ENCODE measurements at places on chromosomes 7 and 10.

GRCh38 chr10:74418285-74418872 lies 267.4 kb downstream of the ADK start:
- peak; percentile 98 for DNase-seq

GRCh38 chr7:101156277-101156676 lies 2.0 kb downstream of the AP1S1 start:
- no peak for DNase-seq

GRCh38 chr10:23742807-23743206 lies 303.9 kb downstream of the OTUD1 start:
- no peak for DNase-seq

DNA sequence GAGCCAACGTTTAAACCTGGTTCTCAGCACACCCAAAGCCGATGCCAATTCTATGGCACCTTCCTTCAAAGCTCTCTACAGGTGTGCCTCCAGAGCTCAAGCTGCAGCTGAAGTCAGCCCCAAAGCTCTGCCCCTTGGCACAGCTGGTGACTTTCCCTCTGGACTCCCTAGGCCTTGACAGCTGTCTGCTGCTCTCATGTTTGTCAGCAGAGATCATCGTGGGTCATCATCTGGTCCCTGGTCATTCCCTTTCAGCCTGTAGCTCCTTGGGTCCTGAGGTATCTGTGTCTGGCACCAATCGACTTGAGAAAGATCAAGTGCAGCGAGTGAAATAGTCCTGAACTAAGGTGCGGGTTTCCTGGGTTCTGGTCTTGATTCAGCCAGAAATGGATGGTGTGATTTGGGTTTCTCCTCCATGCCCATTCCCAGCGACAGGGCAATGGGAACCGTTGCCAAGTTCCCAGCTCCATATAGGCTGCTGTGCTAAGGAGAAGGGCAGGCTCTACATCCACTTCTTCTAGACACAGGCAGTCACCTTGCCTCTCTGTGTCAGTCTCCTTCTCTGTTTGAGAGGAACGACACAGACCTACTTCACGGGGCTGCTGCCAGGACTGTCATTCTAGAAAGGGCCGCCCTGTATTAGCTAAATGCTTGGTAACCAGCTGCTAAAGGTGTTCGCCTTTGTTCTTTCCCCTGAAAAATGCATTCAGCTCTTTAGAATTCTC lies 3.6 kb downstream of the PKD1L1 start:
- no peak for DNase-seq

GRCh38 chr7:154679379-154680053 lies 323.4 kb downstream of the PAXIP1 start:
- no peak for DNase-seq

- DNase-seq, result no peak
These were observed 430.8 kb downstream of the PLXNA4 start for GRCh38 chr7:132145466-132145865.

- DNase-seq, result no peak
These were observed 32.5 kb downstream of the ARHGAP22 start for GRCh38 chr10:48572414-48572813.

DNA sequence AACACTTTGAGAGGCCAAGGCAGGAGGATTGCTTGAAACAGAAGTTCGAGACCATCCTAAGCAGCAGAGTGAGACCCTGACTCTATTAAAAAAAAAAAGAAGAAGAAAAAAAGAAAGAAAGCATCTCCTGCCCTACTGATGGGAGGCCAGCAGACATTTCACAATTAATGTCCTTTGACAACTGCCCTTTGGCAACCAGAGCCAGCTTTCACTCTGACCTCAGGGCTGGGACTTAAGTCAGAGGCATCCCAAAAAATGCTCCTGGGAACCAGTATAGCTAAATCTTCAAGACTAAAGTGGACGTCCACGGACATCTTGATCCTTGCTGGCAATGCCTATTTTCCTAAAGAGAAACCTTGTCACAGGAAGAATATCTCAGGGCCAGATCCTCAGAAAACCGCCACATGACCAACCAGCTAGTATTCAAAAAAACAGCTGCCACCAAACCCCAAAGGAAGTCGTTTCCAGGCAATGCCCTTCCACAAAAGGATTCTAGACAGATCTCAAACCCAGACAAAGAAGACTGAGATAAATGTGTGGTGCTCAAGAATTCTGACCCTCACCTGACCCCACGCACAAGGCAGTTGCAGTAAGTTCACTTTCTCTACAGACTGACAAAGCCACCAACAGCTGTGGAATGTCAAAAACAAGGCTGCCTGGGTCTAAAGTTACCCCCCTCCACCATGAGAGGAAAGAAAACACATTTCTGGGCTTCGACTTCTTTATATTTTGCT lies 18.4 kb downstream of the GFRA1 start:
- no peak for DNase-seq

DNA sequence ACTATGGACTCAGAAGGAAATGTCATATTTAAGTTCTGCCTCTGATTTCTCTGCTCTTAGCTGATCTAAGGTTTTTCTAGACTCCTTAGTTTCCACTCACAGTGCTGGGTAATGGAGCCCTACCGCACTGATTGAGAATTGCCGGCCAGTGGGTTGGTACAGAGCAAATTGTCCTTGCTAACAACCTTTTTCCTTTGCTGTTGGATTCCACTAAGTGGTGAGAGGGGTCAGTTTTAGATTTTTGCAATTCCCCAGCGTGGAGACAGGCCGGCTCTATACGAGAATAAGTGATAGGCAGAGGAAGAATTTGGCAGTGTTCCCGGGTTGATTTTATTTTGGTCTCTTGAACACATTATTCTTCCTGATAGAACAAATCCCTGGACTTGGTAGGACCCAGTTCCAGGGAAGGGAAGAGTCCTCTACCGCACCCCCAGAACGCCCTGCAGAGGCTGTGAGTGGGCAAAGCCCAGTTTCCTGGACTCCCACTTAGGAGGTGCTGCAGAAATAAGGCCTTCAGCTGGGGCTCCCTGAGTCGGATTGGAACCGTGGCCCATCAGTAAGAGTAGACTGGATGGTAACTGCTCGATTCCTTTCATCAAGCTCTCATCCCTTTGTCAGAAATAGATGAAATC lies 3.0 kb upstream of the NRP1 start:
- no peak for DNase-seq

GRCh38 chr10:130708465-130709070 lies 572.4 kb downstream of the GLRX3 start:
- DNase-seq, result no peak

GRCh38 chr7:43461349-43462024 lies 121.4 kb upstream of the STK17A start:
- no peak for DNase-seq

- no peak for DNase-seq
These were observed 59.9 kb downstream of the PWWP2B start for GRCh38 chr10:132456881-132457280.

- DNase-seq, result no peak
These were observed 21.5 kb downstream of the POLL start for GRCh38 chr10:101566333-101567164.

DNA sequence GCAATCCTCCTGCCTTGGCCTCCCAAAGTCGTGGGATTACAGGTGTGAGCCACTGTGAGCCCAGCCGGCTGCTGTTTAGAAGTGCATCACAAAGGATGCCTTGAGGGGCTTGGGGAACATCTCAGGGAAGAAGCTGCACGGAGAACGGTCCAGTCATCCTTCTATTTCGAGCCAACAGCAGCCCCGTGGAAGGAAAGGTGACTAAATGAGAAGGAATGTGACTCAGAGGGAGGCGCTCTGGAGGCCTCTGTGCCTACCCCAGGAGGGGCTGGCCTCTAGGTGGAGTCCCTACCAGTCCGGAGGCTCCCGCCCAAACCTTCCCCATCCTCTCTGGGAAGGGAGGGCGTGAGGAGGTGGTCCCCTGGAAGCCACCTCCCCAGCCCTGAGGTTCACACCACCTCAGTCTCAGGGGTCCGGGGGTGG lies 76.2 kb downstream of the CTBP2 start:
- DNase-seq, result no peak

DNA sequence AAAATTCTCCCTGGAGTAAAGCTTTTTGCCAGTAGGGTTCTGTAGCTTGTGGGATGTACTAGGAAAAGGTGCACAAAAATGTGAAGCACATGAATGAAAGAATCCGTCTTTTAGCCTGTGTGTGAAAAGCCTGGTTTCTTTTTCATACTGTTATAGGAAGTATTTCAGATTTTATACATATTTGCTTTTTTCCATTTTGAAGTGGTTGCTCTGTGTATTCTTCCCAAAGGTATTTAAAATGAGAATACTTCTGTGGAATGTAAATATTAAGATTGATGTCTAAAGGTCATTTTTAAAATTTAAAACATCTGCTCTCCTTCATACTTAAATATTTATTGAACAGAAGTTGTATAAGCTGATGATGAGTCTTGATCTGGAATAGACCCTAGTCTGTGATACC lies 96.8 kb downstream of the CDK14 start:
- DNase-seq, result no peak

DNA sequence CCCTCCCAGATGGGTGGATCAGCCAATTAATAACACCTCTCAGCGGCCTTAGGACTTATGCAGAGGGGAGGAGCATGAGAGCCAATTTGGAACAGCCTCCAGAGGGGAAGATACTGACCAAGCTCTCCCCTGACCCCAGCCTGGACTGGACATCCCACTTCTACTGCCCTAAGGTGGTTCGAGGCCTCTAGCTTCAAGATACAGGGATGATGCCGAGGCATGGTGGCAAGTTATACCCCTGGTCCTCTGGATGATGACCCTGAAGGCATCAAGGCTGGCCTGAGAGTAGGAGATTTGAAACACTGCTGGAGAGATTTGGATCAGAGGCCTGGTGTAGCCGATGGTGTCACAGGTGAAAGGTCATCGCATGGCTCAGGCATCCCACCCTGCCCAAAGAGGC lies 3.2 kb downstream of the CDH23 start:
- no peak for DNase-seq

GRCh38 chr10:122981066-122981464 lies 864 bp downstream of the PSTK start:
- DNase-seq, result no peak

DNA sequence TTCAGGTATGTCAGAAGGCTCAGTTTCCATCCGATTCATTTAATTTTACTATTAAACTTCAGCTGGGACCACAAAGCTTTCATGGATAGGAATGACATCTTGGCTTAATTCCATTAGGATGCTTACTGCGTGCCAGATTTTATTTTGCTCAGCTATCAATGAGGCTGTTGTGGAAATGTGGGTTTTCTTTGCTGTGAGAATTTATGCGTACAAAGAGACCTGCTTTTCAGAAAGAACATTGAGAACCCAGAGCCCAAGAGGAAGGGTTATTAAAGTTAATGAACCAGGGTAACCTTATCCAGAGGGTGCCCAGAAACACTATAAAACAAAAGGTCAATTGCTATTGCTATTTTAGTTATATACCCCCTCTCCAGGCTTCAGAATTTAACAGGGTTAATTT lies 98.3 kb downstream of the MKLN1 start:
- DNase-seq, result peak; percentile 24

DNA sequence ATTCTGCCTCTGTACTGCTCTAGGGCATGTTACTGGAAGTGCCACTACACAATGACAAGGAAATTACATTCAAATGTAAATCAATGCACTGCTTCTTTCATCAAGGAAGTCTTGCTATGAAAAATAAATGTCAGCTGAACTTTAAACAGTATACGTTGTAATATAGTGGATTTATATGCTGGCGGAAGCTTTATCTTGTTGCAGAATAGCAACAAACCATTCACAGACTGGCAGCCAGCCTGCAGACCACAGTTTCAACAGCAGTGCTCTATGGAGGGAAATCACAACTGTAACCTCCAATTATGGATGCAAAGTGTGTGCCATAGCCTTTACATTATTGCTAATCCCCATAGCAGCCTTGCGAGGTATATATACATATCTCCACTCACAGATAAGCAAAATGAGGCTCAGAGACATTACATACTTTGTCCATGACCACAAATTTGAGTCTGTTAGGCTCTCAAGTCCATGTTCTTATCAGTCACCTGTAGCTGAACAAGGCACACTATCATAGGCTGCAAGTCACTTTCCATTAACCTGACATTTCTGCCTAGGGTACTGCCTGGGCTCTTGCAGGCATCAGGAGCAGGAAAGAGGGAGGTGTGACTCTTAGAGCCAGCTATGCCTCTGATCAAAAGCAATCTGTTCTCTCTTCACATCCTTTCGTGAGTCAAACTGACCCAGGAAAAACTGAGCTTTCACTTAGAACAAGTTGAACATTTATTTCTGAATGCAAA lies 22.6 kb downstream of the COL28A1 start:
- DNase-seq, result peak; percentile 95

DNA sequence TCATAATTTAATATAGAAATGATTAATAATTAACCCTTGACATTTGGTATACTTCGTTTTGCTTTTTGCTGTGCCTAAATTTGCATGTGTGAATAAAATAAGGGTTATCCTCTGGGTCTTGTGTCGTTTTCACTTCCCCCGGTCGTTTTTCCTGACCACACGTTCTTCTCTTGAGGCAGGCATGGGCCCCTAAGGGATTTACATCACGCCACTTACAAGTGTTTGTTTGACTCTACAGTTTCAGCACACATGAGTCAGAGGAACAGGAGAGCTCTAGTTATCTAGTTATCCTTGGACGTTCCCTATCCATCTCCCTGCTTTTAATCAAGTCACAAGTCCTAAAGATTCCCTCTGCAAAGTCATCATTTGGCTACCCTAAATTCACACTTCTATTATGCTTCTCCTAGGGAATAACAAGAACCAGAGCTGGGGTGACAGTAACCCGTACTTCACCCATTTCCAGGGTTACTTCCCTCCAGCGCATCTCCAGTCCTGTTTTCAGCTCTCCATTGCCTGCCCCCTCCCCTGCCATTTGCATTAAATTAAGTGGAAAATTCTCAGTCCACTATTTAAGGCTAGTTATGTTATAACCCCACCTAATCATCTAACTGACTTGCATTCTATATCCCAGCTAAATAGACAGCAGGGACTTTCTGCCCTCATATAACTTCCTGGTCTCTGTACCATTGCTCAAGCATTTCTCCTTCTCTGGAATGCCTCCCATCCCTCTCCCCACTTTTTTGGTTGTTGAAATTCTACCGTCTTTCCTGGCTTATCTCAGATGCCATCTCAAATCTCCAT lies 206.9 kb downstream of the PTEN start:
- peak; percentile 17 for DNase-seq

DNA sequence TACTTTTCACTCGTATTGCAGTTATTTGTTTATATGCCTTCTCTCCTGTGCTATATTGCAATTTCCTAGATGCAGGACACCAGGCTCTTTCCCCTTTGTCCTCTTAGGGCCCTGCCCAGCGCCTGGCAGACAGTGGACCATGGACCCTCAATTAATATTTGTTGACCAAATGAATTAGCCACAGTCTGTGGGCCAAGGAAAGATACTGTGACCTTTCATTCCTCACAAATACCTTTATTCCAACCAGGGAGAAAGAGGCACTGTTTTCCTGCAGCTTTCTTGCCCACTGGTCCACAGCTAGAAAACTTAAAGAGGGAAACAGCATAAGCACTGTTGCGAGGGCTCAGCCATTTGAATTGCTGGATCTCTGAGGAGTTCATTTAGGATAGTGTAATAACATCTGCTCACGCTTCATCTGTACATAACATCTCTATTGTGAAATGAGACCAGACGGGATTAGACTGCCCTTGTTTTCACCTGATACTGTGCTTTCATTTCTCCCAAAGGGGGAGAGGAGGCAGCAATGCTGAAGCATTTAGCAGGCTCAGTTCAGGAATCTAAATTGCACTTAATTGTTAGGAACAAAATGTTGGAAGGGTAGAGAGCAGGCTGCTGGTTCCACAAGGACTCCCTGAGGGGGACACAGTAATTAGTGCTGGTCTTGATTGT lies 46.7 kb downstream of the TNS3 start:
- DNase-seq, result no peak
